Occipital lobe (tissue), 3 donors: ENCODE measurements at places on chromosomes 5 and 9. TPM values are rescaled to one million over a fixed set of nuclear protein-coding genes. Genes with fewer than 3 reads are reported as not detected.

DNA sequence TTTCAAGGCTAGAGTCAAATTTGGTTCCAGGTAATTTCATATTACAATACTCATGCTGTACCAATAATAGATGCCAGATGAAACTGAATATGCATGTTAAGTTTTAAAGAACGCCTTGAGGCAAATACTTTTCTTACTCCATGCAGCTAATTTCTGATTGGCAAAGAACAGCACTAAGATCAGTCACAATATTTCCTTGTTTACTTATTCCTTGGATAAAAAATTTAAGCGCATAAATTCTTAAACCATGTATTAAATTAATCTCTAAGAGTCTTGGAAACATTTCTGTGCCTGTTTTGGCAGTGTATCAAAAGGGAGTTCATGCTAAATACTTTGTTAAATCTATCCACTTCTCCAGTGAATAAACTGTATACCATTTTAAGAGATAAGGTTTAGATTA, 173.5 kb downstream of the SLC12A2 start:
- no peak for DNase-seq

DNA sequence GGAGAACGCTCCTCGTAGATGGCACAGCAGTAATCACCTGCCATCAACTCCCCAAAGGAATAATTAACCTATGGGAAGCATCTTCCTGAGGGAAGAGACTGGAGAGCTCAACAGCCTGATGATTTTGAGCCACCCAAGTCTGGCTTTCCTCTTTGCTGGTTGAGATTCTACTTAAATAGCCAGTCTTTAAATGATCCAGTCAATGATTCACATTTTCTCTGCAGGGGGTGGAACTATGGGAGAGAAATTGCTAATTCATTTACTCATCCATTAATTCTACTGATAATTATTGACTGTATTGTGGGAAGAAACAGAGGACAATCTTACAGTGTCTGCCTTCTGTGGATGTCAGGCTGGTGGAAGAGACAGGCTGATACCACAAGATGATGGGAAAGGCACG, 355.0 kb upstream of the PANK3 start:
- no peak for DNase-seq

- no peak for DNase-seq
Observed at GRCh38 chr5:123101556-123101955, 12.5 kb downstream of the PRDM6 start.

The CYLC2 gene
- total RNA-seq: not detected

DNA sequence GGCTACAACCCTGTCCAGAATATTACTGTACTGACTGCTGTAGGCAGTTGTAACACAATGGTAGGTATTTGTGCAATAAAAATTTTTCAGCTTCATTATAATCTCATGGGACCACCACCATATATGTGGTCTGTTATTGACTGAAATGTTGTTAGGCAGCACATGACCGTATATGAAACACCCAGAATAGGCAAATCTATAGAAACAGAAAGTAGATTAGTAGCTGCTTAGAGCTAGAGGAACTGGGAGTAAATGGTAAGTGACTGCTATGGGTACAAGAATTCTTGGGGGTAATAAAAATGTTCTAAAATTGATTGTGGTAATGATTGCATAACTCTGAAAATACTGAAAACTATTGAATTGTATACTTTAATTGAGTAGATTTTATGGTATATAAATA, 185.7 kb downstream of the ESM1 start:
- no peak for DNase-seq

DNA sequence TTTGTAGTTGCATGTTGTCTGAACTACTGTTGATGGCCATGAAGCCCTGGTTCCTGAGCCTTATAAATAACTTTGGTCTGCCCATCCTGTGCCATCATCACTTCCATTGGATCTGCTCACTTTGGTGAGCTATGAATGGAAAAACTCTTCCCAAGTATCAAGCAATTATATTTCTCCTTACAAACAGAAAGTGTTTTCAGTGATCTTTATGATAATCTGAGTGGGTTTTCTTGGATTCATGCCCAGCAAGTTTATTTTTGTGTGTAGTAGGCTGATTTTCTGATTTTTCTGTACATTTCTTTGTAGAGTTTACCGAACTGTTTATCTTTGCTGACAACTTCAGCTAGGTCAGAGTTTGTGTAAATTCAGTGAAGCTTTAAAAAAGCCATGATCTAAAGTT, 31.0 kb downstream of the CAMK4 start:
- no peak for DNase-seq

GRCh38 chr5:83375049-83375745, 96.3 kb upstream of the VCAN start:
- no peak for DNase-seq

The TMEM174 gene
- not detected for total RNA-seq

The CCL19 gene
- total RNA-seq: not detected

DNA sequence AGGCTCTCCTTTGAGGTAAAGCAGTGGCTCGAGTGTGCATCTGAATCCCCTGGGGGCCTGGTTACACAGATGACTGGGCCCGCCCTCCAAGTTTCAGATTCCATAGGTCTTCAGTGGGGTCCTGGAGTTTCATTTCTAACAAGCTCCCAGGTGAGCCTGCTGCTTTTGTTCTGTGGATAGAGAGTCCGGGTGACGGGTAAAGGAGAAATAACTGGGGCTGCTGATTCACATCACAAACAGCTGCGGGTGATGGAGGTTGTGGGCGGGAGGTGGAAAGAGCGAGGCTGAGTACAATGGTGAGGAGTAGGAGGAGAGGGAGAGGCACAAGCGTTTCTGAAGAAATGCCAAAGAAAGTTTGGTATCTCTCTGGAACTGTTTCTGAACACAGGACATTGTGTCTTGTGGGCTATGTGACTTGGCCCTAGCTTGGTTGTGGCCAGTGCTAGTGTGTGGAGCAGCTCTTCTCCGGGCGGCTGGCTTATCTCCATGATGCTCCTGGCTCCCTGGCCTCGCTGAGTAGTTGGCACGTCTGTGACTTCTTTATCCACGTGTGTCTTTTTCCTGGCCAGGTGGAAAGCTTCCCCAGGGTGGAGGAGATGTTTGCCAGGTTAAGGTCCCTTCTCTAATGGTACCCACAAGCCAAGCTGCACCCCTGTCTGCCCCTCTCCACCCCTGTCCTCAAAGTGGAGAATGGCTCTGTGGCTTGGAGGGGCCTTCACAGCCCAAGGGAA, 61.7 kb downstream of the HSPA4 start:
- DNase-seq: no peak

The TMC1 gene
- total RNA-seq: 0.78 TPM

The IRX1 gene
- total RNA-seq: not detected

The TBCA gene
- total RNA-seq: 70.7 TPM

DNA sequence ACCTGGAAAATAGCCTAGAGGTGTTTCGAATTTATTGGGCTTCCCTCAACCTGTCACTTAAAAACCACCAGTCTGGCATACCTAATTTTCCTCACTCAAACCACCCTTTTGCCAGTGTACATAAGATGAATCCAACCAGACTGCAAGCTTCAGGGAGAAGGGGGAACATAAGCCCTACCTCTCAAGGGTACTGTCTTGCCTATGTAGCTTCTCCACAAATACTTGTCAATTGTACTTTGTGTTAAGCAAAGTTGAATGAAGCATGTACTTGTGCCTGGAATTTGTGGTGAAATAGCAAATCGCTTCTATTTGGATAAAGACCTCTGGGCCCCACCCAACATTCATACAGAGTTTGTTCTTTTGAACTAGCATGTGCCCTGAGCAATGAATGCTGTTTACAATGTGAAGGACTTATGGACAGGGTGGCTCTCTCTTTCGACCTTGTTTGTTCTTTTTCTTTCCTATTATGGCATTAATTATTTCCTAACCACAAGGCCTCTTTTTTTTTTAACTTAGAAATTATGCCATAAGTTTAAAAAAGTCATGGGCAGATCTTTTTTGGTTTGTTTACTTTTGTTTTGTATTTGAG, 580.2 kb downstream of the EBF1 start:
- DNase-seq: no peak

The SPAG8 gene
- total RNA-seq: 4.7 TPM

DNA sequence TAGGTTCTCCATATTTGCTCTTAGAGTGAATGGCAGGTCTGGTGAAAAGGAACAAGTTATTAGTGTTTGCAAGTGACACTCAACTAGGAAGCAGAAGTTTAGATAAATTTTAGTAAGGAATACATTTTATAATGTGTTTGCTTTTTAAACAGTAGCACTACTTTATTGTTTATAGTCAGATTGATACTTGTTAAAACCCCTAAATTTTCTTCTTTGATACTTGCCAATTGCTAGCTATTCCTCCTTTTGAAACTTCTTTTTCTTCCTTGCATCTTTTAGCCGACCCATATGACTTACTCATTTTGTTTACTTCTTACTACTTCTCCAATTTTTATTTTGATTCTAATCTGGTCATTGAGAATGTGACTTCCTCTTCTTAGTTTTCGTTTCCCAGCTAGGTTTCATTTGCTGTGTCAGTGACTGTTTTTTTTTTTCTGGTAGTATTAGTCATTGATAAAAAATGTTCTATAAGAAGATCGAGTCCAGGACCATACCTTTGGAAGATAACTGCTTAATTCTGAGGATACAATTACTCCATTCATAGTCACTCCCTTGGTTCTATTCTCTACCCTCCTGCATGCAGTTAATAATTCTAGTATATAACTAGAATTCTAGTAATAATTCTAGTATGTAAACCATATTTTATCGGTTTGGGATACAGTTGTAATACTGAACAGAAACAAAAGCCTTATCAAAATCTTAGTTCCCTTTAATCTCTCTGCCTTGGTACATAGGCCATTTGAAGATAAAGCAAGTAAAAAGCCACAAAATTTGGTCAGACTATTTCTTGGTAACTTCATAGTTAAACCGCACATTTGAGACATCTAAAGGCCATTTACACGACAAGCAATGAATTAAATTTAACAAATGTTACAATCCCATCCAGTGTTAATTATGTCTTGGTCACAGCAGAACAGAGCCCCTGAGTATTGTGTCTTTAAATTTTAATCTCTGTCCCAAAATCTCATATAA, 2.8 kb upstream of the RICTOR start:
- DNase-seq: no peak

The C9 gene
- not detected for total RNA-seq

The PDE8B gene
- 5.3 TPM for total RNA-seq

DNA sequence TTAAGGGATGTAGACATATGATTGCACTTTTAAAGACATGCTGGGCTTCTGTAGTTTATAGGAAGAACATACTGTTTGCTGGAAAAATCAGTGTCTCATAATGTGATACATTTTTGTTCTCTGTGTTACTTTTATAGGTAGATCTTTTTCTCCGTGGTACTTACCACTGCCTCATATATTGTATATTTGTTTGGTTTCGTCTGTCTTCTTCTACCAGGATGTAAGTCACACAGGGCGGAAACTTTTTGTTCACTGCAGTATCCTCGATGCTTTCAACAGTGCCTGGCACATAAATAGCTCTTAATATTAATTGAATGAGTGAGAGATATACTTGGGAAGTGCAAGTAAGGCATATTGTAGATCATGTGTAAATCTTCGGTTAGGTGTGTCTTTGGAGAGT, 135.4 kb downstream of the GDNF start:
- DNase-seq: no peak

DNA sequence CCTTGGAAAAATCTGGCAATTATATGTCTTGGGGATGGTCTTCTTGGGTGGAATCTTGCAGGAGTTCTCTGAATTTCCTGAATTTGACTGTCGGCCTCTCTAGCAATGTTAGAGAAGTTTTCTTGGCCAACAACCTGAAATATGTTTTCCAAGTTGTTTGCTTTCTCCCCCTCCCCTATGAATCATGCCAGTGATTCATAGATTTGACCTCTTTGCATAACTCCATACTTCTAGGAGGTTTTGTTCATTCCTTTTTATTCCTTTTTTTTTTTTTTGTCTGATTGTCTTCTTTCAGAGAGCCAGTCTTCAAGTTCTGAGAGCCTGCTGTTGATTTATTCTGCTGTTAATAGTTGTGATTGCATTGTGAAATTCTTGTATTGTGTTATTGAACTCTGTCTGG, 56.7 kb upstream of the SLC44A1 start:
- no peak for DNase-seq

GRCh38 chr5:59299006-59299405, 594.5 kb downstream of the PDE4D start:
- DNase-seq: no peak

DNA sequence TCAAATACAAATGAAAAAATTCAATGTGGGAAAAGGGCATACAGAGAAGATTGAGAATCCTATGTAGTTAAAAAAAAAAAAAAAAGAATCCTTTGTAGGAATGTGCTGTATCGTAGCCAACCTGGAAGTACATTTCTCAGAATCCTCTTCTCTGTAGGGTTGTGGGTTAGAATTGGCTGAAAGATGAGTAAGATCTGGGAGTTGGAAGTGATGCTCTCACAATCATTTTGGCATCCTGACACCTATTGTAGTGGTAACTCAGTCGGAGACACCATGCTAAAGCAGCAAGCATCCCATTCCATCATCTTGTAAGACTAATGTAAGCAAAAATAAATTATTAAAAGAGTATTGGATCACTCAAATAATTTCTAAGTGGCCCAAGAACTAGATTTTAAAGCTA, 30.6 kb downstream of the MRPL22 start:
- DNase-seq: no peak

DNA sequence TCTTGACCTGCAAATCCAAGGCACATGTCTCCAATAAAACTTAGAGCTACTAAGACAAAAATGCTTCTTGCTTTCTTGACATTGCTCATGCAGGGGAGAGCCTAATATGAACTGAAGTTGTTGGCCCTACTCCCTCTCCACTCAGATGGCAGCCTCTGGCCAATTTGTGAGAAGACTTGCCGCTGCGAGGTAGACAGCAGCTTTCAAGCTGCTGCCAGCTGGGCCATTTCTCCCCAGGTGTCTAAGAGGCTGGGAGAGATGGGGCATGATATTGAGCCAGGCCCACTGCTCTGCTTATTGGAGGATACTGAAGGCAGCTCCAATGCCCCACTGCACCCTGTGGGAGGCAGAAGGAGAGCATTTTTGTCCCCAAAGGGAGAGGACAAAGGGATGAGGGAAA, 380.5 kb downstream of the RASEF start:
- no peak for DNase-seq

- no peak for DNase-seq
Observed at GRCh38 chr5:126837906-126838539, 61.1 kb downstream of the LMNB1 start.

DNA sequence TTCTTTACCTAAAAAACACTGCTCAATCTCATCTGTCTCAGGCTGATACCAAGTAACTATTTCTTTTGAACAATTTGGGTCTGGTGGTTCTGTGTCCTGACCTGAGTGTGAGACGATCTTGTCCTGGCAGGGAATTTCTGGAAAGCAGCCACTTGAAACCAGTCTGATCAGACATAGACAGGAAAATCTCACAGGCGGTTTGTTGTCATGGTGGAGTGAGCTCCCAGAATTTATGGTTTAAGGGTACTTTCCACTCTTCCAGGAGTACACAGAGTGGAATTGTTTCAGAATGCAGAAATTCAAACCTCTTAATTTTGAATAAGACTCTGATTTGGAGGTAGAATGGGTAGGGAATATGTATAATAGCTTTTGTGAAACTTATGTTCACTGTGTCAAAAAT, 268.2 kb downstream of the ISL1 start:
- no peak for DNase-seq

The CATSPER3 gene
- total RNA-seq: 1.2 TPM

GRCh38 chr5:6501701-6502100, 53.0 kb downstream of the UBE2QL1 start:
- DNase-seq: no peak

- no peak for DNase-seq
Observed at GRCh38 chr9:108664309-108665255, 191.2 kb downstream of the ACTL7B start.
